T-helper 22 cell (primary cell): ENCODE measurements at places on chromosomes 12 and 14.

DNA sequence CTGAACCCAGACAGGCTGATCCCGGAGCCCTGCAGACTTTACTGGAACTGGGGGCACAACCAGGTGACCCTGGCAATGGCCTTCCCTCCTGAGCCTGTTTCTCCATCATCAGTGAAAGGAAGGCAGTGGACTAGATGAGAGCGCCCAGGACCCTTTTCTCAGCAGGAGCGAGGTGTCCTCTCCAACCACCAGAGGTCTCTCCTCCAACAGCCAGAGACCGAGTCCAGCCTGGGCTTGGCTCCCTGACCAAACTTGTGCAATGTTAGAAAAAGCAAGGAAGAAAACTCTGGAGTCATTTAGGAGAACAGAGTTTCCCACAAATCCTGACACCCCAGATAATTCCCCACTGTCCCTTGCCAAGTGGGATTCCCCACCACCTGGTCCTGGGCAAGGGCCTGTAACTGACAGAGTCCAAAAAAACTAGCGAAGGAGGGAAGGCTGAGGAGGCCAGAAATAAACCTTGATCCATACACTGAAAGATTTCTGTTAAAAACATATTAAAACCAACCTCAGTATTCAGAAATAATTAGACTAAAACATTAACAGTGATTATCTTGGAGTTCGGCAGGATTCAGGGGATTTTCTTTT is 9.0 kb downstream of the RPS6KL1 start:
- DNase-seq, result no peak

DNA sequence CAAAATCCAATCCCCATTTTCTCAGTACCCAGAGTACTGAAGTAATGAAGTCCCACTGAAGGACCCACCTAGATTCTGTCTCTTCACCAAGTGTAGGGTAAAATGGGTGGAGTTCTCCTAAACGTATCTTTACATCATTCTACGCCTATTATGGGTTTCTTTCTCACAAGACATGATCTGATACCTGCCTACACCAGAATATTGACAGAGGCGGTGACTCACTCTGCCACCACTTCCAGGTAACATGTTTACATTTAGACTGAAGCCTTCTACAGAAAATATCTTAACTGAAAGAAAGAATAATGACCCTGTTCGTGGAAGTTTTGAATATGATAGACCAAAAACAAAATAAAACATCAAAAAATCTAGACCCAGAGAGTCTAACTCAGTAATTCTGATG is 89.8 kb downstream of the BTG1 start:
- DNase-seq, result peak; percentile 51

DNA sequence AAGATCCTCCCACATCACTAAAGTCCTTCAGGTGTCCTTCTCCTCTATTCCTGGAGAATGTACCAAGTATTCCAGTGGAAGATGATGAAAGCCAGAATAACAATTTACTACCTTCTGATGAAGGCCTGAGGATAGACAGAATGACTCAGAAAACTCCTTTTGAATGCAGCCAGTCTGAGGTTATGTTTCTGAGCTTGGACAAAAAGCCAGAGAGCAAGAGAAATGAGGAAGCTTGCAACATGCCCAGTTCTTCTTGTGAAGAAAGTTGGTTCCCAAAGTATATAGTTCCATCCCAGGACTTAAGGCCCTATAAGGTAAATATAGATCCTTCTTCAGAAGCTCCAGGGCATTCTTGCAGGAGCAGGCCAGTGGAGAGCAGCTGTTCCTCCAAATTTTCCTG is 54.6 kb upstream of the HELB start:
- DNase-seq, result no peak

GRCh38 chr12:30640392-30640791 is 55.3 kb downstream of the IPO8 start:
- no peak for DNase-seq

GRCh38 chr12:25855716-25856115 is 102.8 kb upstream of the RASSF8 start:
- DNase-seq, result no peak

GRCh38 chr12:8950221-8950527 is 729 bp upstream of the M6PR start:
- no peak for DNase-seq

DNA sequence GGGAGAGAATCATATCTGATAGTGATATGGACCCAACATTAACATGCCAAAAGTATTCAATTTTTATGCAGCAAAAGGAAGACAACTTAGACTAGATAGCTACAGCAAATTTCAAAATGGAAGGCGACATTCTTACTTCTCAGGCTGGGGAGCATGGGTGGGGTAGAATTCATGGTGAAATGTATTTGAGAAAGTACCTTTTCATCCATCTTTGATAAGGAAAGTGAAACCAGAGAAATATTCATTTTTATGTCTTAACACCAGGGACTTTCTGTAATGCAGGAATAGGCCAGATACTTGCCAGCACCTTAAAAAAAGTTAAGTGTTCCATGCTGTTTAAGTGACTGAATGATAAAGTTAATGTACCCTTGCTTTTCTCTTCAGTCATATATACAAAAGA is 13.4 kb downstream of the BTG1 start:
- DNase-seq, result no peak

DNA sequence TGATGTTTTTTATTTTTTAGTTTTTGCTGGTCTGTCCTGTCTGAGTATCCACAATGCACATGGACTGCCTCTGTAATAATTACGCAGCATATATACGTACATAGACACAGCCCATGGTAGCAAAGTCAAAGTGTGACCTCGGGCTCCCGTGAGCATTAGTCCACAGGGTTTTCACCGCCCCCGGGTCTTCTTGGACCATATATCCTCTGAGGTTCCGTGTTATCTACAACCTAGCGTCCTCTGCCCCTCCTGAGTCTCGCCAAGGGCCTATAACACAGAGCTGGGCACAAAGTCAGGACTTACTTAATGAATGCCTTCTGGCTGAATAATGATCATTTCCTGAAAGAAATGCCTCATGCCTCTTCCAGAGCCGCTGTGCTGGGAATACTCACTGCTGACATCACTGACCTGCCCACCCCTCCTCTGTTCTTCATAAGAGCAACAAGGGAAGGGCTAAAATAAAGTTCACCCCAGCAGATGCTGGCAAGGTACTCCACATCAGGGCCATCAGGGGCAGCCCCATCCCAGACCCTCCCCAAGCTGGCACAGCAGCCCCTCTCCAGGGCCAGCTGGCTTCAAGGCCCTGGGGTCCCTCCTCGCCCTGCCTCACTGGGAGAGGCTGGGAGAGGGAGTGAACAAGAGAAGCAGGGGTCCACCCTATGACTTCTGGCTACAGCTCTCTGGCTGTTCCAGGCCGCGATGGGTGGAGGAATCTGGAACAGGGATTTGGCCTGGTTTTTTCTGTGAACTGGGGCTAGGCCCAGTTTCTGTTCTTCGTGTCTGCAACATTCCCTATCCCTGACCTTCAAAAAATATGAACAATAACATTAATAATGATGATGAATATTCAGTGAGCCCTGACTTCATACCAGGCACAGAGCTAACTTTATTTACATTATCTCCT is 7.9 kb downstream of the HDAC7 start:
- DNase-seq, result no peak

DNA sequence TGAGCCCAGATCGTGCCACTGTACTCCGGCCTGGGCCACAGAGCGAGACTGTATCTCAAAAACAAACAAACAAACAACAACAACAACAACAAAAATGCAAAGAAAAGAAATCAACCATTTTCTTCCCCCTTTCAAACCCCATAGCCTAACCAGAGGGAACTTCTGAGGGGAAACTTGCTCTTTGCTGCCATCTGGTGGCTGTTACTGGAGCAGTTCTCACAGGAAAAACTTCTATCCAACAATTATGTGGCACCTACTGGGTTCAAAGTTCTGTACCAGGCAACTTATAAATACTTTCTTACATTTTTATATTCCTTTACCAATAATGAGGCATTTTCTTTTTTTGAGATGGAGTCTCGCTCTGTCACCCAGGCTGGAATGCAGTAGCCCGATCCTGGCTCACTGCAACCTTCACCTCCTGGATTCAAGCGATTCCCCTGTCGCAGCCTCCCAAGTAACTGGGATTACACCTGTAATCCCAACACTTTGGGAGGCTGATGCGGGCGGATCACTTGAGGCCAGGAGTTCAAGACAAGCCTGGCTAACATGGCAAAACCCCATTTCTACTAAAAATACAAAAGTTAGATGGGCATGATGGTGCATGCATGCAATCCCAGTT is 50.9 kb upstream of the BICDL1 start:
- peak; percentile 9 for DNase-seq

DNA sequence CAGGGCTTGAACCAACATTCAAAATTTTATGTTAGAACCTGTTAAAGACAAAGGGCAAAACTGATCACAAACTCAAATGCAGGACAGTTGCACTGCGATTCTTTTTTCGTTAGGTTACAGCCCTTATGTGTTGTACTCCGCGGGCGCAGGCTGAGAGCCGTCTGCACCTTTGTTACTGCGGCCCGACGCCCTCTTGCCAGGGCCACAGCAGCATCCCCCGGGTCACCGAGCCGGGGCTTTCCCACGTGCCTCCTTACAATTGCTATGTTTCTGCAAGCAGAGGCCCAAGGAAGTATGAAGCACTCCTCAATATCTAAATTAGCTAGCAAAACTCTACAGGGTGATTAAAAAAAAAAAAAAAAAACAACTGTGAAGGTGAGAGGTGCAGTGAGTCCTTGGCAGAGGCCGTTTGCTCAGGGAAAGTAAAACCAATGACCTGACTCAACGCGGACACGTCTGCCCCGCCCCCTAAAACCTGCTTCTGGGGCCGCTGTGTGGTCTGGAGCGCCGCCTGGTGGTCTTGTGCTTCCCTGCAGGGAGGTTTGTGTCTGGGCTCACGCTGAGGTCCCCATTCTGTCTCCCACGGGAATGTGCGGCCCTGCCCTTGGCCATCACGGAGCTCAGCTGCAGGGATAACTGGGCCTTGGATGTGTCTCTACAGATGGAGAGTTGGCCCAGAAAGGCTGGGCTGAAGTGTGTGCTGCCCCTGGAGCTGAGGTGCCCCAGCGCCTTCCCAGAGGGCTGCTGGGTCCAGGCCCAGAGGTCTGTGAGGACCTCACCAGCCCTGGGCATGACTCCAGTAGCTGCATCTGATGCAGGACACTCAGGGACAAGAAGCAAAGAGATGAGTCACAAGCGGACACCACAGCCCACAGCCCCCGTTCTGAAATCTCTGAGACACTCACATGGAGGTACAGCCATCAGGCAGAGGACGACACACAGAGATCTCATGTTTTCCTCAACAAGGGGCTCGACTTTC is 418.5 kb downstream of the TMEM121 start:
- DNase-seq, result peak; percentile 40

- DNase-seq, result no peak
Measured at GRCh38 chr12:953776-954175, 4.3 kb upstream of the RAD52 start.

- no peak for DNase-seq
Measured at GRCh38 chr14:23639048-23639890, 3.1 kb downstream of the DHRS2 start.

GRCh38 chr12:20248646-20249045 is 119.7 kb upstream of the PDE3A start:
- no peak for DNase-seq

DNA sequence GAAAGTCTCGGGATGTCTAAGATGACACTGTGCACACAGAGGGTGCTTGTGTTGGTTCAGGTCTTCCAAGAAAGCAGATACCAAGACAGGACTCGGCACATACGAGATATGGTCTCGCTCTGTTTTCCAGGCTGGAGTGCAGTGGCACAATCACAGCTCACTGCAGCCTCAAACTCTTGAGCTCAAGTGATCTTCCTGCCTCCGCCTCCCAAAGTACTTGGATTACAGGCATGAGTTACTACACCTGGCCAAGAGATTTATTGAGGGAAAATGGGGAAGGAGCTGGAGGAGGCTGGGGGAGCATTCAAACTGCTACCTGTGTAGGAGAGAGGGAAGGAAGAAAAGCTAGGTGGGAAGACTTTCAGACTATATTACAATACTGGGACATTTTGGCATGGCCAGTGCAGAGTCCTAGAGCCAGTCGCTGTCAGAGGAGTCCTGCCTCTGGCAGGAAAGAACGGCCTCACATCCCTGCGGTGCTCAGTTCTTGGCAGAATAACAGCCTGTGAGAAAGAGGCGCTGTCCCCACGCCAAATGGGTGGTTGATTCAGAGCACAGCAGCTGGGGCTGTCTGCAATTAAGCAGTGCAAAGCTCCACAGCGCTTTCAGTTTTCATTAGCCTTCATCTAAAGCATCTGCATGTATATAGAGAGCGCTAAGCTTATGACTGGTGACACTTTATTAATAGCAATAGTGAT is 18.3 kb downstream of the SLC17A8 start:
- DNase-seq, result no peak

GRCh38 chr14:39469094-39469710 is 37.0 kb upstream of the FBXO33 start:
- DNase-seq, result no peak

DNA sequence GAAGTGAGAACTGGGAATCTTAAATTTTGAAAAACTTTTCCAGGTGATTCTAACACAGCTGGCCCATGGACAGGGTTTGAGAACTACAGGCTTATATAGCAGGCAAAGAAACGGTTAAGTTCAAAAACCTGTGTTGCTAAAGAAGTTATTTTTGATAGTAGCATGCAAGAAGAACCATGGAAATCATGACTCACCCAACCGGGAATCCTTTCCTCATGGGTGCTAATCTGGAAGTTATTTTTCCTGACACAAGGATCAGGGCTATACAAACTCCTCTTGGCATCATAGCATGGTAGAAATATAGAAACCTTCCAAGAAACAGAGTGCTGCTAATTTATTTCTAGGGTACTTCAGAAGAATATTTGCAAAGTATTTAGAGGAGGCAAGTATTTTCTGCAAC is 588.7 kb downstream of the CCER1 start:
- no peak for DNase-seq
